Peyer's patch (tissue), 4 donors: ENCODE measurements at places on chromosomes 2 and 18.

DNA sequence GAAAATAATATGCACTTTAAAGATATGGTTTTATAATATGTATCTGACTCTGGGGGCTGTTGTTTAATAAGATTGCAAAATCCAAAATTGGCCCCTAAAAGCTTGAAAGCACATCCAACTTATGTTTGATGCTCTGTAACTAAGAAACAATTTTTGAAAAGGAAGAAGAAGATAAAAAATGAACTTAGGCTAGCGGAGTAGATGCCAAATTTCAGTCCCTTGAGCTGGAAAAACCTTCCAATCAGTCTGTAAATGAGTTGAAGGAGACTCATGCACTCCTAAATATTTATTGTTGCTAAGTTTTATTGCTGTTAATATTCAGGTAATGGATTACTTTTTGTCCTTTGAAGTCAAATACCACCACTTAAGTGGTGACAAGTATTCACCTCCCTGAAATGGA lies 465.0 kb downstream of the ZEB2 start:
- no peak for DNase-seq

DNA sequence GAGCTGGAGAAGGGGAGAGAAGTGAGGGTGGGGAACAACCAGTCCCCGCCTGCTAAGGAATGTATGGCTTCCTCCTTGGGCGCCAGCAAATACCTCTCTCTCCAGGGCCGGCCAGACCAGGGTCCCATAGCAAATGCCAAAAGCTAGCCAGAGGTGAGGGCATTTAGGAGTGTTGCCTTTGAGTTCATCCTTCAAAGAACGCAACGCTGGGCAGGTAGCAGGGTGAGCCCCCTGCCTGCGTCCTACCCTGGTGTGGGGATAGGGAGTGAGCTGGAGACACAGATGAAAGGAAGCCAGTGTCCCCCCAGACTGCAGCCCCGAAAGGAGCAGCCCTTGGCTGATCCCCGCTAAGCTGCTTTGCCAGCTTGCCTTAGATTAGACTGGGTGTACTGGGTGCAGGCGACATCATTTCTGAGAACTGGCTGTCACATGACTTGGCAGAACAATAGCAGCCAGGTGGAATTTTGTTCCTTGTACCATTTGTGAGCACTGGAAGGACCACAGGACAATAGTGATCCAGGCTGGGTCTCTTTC lies 40.4 kb downstream of the KLHL29 start:
- DNase-seq = no peak

DNA sequence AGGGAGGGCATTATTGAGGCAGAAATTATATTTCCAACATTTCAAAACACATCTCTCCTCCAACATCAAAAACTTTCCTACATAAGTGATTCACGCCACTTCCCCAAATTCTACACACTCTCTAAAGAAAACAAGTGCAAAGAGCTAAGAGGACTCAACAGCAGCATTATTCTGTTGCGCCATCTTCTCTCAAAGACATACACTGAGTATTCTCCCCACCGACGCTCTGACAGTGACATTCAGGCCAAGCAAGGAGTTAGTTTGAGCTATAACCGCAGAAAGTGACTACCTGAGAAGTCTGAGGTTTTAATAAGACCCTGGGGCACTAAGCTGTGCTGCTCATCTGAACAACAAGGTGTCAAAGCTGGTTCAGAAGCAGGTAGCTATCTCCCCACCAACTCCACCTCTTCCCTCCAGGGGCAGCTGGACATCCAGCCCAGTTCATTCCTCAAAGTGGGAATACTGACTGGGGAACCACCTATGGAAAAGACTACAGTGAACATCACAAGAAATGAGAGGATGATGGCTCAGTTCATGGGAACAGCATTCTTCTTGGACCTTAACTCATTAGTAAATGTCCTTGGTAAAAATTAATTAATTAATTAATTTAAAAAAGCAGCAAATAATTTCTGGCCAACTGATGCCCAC lies 309.5 kb upstream of the CCDC68 start:
- no peak for DNase-seq

GRCh38 chr2:24833821-24834732 lies 40.9 kb downstream of the CENPO start:
- no peak for DNase-seq

GRCh38 chr18:69408522-69408921 lies 7.8 kb downstream of the DOK6 start:
- DNase-seq = no peak

DNA sequence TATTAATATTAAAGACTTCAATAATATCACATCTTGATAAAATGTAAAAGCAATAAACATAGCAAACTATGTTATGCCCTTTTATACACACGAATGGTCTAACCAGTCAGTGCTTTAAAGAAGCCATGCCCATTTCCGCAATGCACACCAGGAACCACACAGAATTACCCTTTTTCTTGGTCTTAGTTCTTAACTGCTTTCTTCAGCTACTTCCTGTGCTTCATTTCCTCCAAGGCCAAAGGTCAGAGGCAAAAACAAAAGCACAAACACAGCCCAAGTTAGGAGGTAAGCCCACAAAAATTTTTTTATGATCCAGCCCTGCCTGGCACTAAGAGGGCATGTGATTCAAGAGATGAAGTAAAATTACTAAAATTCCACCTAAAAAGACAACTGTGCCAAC lies 267.2 kb downstream of the FBXO15 start:
- no peak for DNase-seq

- DNase-seq = no peak
These were observed 391.2 kb upstream of the POU3F3 start for GRCh38 chr2:104462731-104463130.

GRCh38 chr2:103880081-103880834 lies 973.7 kb upstream of the POU3F3 start:
- DNase-seq = no peak
